ENCODE measurements at places on chromosomes 6 and 20. TPM values are rescaled to one million over a fixed set of nuclear protein-coding genes. Genes with fewer than 3 reads are reported as not detected.

DNA sequence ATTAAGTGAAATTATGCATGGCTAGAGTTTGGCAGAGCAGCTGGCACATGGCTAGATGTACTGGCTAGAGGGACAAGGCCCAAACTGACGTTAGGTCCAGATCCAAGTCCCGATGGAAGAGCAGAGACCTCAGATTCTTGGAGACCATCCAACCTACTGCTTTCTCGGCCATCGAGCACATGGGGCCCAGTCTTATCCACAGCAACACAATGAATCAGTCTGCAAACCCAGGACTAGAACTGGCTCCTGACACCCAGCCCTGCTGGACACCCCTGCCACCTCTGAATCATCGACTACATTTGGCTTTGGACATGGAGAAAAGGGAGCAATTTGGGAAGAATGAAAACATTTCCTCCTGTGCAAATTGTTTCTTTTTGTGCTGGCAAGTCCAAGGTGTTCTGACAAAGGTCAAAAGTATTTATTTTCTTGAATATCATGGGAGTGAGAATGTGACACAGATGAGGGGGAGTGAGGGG, 23.9 kb upstream of the YWHAB start:
- no peaks in the 10 kb centered on the region for H3K27me3 ChIP-seq
- H3K27ac ChIP-seq, result no peak overlapping the region
- no peak for DNase-seq
- H3K4me1 ChIP-seq, result no peaks in the 10 kb centered on the region
- H3K36me3 ChIP-seq, result no peaks in the 10 kb centered on the region

- H3K4me3 ChIP-seq, result no peak overlapping the region
- H3K36me3 ChIP-seq, result no peaks in the 10 kb centered on the region
- DNase-seq, result no peak
- no peak overlapping the region for H3K27ac ChIP-seq
Measured at GRCh38 chr20:7375905-7376304, 564.4 kb downstream of the HAO1 start.

DNA sequence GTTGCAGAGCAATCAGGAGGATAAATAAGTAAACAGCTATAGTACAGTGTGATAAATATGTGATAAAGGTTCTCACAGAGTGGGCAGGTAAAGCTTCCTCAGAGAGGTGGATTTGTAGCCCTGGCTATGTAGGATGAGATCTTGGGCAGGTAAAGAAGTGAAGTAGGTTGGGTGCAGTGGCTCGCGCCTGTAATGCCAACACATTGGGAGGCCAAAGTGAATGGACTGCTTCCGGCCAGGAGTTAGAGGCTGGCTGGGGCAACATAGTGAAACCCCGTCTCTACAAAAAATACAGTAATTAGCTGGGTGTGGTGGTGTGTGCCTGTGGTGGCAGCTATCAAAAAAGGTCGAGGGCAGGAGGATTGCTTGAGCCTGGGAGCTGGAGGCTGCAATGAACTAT, 72.9 kb downstream of the ZFP64 start:
- no peak overlapping the region for H3K4me3 ChIP-seq
- H3K4me1 ChIP-seq, result no peaks in the 10 kb centered on the region
- no peaks in the 10 kb centered on the region for H3K36me3 ChIP-seq
- no peak for DNase-seq
- no peak overlapping the region for H3K27ac ChIP-seq

DNA sequence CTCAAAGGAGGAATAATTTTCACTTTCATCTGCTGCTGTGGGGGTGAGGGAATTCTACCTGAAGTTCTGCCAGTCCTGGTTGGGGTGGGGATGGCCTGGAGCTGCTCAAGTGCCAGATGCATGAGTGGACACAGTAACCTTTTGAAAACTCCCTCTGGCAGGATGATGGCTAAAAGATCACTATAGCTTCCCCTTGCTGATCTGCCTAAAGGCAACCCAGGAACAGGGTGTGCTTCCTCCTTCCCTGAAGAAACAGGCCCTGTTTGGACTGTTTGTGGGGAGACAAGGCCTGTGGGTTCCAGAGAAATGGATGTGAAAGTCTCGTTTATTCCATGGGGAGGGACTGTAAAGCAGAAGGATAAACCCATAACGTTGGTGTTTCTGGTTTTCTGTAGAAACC, 176.9 kb downstream of the DTNBP1 start:
- H3K4me1 ChIP-seq, result peaks cover 4% of the 10 kb centered on the region
- no peak for DNase-seq
- H3K27ac ChIP-seq, result no peak overlapping the region
- H3K36me3 ChIP-seq, result peaks cover 23% of the 10 kb centered on the region
- no peak overlapping the region for H3K4me3 ChIP-seq
- no peaks in the 10 kb centered on the region for H3K27me3 ChIP-seq

DNA sequence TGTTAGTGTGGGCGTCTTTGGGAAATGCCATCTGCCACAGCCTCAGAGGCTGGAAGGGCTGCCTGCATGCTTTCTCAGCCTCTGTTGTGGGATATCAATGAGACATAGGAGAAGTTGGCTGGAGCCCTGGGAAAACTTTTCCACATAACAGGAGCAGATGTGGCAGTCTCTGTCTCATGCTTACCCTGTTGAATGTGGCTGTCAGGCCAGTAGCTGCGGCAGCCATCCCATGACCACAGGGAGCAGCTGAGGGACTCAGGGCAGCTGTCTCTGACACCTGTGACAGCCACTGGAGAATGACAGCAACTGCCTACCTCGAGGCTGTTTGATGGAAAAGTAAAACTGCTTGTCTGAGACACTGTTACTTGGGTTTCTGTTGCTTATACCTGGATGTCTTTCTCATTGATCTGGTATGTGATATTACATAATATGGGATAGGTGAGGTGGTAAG, 64.4 kb downstream of the TULP4 start:
- no peak for DNase-seq
- H3K27me3 ChIP-seq, result no peaks in the 10 kb centered on the region
- H3K4me3 ChIP-seq, result no peak overlapping the region
- H3K27ac ChIP-seq, result no peak overlapping the region
- H3K4me1 ChIP-seq, result no peaks in the 10 kb centered on the region

DNA sequence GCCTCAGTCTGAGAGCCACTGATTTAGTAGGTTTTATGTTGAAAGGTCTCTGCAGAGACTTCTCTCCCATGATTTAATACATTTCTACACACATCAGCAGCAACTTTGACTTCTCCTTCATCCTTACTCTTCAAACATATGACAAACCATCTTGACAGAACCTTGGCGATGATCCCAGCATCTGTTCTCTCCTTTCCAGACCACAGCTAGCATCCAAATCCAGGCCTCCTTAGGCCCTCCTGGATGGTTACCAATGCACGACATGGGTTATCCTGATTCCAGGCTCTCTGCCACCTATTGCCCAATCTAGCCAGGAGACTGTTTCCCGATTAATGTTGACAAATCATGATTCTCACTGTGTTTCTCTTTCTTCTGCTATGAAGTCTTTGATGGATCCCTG, 16.8 kb downstream of the LAMA4 start:
- no peaks in the 10 kb centered on the region for H3K36me3 ChIP-seq
- no peak overlapping the region for H3K27ac ChIP-seq
- no peaks in the 10 kb centered on the region for H3K4me1 ChIP-seq
- peaks cover 4% of the 10 kb centered on the region for H3K27me3 ChIP-seq

The MLIP gene
- total RNA-seq, result not detected

The CASS4 gene
- total RNA-seq, result 39.8 TPM

Measured in CD4-positive, alpha-beta T cell (primary cell).